ENCODE measurements at places on chromosomes 1 and 21.

DNA sequence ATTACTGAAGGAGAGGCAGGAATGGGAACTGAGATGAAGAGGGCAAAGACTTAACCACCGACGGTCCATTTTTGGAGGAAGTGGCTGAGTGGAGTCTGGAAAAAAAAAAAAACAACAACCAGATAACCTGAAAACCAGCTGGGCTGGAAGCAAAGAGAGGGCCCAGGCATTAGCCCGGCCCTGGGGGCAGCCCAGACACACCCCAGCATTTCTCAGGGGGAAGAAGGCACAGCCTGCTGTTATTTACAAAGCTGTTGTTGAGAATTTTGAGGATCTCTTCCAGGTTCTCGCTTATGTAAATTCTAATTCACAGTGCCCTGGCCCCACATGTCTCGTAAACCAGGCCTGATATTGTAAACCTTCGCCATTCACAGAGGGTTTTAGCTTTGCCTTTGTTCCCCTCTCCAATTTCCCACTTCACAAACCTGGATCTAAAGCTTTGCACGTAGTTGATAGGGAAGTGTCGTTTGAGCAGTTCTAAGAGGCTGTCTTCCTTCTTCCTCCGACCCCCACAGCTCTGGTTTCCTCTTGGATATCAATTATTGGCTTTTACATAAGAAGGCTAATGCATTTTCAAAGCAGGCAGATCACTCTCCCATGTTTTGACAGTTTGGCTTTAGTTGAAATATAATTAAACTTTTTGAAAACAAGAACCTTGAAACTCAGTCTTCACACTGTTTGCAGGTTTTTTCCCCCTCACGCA is 161.8 kb upstream of the IRF2BP2 start:
- no peak for DNase-seq

DNA sequence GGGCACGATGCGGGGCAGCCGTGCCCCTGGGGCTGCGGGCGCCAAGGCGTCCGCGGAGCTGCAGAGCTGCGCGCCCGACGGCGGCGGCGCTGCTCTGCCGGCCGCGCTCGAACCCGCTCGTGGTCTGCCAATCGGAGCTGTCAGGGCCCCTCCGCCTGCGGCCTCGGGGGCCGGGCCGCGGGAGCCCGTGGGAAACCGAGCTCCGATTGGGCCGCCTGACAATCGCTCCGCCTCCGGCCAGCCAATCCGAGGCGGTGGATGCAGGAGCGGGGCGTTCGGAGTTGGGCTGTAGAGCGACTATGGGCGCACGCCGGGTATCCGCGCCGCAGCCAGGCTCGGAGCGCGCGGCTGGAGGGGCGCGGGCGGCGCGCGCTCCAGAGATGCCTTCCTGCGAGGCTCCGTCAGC is 100.5 kb upstream of the SOD1 start:
- DNase-seq = peak; percentile 89

- no peak for DNase-seq
These were observed 199.5 kb downstream of the AGBL4 start for GRCh38 chr1:49824261-49824660.

- no peak for DNase-seq
These were observed 252.4 kb upstream of the KAZN start for GRCh38 chr1:14345946-14346550.

DNA sequence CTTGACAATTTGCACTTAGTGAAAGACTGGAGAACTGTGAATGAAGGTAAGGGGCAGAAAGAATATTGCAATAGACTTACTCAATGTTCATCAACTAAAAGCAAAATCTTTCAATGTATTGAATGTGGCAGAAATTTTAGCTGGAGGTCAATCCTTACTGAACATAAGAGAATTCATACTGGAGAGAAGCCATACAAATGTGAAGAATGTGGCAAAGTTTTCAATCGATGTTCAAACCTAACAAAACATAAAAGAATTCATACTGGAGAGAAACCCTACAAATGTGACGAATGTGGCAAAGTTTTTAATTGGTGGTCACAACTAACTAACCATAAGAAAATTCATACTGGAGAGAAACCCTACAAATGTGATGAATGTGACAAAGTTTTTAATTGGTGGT is 80.7 kb downstream of the JMJD4 start:
- DNase-seq = no peak

- DNase-seq = no peak
These were observed 19.5 kb upstream of the EXO1 start for GRCh38 chr1:241828463-241829021.

- peak; percentile 79 for DNase-seq
These were observed at the start of gene CD52 for GRCh38 chr1:26317612-26318337. Gene CD52 (plus strand): TSS chr1:26317958. CDS start chr1:26318018, 60 bp downstream.

- no peak for DNase-seq
These were observed 64.0 kb downstream of the SLC9A1 start for GRCh38 chr1:27090911-27091310.

DNA sequence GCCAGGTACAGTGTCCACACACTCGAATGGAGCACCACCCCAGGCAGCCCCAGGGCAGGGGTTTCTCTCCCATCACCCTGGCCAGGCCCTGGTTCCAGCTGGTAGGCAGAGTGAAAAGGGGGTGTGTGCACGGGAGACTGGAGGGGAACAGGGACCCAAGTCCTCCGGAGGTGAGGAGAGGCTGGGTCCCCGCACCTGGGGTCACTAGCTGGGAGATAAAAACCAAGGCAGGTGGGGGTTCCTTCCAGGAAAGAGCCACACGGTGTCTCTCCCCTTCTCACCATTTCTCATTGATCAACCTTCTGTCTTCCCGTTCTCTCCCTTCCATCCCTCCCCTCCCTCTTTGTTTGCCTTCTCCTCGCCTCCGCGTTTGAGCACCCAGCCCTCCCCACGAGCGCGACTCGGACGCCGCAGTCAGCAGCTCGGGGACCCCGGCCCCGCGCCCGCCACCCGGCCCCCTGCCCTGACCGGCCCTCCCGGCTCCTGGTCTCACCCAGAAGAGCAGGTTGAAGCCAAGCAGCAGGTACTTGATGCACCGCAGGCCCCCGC is 358 bp downstream of the TSPAN2 start:
- no peak for DNase-seq

GRCh38 chr1:32644426-32644825 is 5.9 kb downstream of the ZBTB8OS start:
- DNase-seq = no peak

DNA sequence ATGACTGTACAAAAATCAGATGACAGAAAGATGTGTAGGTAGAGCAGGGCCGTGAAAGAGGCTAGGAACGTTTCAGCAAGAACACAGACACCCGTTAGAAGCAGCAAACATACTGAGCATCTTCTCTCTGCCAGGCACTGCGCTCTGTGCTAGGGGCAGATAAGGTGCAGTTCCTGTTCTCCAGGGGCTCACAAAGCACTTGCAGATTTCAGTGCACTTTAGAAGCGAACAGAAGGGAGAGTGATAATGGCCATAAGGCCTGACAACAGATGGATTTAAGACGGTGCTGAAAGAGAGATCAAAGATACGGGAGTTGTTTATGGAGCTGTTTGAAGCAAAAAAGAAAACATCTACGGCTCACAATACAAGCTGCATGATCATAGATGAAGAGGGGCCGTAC is 200.3 kb upstream of the FOXD3 start:
- no peak for DNase-seq

- DNase-seq = no peak
These were observed 137.0 kb upstream of the DPT start for GRCh38 chr1:168865850-168866620.

- DNase-seq = no peak
These were observed 90.1 kb downstream of the ATP1B1 start for GRCh38 chr1:169196581-169196980.

- no peak for DNase-seq
These were observed 225.6 kb downstream of the BRINP3 start for GRCh38 chr1:190252046-190252445.

DNA sequence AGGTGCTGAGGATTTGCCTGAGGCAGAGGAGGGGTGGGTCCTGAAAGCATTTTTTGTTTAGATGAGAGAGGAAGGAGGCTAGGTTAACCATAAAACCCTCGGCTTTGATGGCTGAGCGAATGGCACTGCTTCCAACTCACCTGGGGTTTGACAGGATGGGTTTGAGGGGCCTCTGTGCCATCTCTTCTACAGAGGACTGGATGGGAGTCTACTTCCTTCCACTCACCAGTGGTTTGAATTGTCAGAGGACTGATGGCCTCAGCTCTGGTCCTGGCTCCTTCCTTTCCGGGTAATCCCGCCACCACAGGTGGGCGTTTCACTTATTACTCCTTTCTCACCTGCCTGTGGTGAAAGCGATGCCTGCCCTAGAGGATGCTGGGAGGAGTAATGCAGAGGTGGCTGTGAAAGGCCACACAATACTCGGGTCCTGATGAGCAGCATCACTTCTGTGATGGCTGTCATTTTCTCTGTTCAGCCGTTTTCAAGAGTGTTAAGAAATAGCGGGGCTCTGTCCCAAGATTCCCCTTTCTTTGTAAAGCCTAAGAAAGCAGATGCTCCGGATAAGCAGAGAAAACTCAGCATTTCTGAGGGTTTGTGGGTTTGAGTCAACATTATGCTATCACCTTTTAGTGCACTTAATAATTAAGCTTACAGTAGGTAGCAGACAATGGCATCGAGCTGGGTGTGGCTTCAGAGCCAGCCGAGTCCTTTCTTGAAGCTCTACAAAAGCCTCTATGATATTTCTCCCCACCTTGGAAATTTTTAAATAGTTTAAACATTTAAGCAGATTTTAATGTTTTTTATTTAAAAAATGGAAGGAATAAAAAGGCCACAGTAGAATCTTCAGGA is 220.7 kb downstream of the HLX start:
- DNase-seq = no peak

GRCh38 chr1:200253774-200254495 is 155.9 kb downstream of the ZNF281 start:
- DNase-seq = no peak

GRCh38 chr1:152873495-152873894 is 4.6 kb upstream of the SMCP start:
- DNase-seq = no peak

- no peak for DNase-seq
These were observed 55.1 kb upstream of the CR2 start for GRCh38 chr1:207398986-207399385.

GRCh38 chr1:174989536-174990220 is 10.1 kb upstream of the CACYBP start:
- DNase-seq = no peak

GRCh38 chr1:108077991-108078390 is 113.0 kb upstream of the VAV3 start:
- no peak for DNase-seq

GRCh38 chr1:53394306-53394705 is 64.9 kb upstream of the DMRTB1 start:
- DNase-seq = no peak

- no peak for DNase-seq
These were observed 27.2 kb upstream of the DMRTB1 start for GRCh38 chr1:53431805-53432565.

GRCh38 chr1:16938351-16939321 is 16.9 kb downstream of the CROCC start:
- no peak for DNase-seq

DNA sequence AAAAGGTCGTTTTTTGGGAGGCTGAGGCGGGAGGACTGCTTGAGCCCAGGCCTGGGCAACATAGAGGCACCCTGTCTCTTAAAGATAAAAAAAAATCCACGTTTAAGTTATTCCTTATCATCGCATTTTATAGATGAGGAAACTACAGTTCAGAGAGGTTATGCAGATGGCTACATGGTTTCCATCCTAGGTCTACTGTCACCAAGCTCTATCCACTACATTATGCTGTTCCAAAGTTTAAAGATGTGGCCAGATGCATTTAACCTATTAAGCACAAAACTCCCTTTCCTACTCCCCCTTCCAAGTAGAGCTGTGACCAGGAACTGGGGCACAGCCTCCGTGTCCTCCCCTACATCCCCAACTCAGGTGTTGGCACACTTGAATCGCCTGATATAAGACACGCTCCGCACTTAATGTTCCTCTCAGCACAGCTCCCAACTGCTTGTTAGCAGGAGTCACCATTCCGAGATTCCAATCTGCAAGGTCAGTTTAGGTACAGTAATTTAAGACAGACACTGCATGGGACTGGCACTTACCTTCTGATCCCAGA is 1.3 kb downstream of the TAF5L start:
- no peak for DNase-seq

GRCh38 chr1:212242985-212243308 is 42.3 kb upstream of the PPP2R5A start:
- no peak for DNase-seq

GRCh38 chr1:197062692-197063091 is 4.4 kb downstream of the F13B start:
- no peak for DNase-seq

GRCh38 chr1:236388332-236388731 is 5.8 kb upstream of the EDARADD start:
- DNase-seq = no peak

GRCh38 chr1:20685099-20685662 is 24.0 kb upstream of the DDOST start:
- no peak for DNase-seq

DNA sequence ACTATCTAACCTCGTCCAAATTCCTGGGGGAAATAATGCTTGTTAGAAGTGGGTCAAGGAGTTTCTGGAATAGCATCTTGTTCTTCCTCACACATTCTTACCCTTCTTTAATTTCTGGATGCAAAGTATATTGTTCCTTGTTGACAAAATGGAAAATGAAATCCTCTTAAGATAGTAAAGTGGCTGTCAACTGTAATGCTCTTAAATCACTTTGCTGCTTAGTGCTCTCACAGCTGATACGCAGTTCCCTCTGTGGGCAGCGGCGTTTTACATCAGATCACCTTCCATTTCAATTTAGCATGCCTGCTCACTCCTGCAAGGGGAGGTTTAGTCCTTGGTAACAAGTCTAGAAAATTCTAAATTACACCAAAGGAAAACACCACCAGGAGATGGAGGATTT is 113.1 kb downstream of the DNM3 start:
- DNase-seq = no peak

DNA sequence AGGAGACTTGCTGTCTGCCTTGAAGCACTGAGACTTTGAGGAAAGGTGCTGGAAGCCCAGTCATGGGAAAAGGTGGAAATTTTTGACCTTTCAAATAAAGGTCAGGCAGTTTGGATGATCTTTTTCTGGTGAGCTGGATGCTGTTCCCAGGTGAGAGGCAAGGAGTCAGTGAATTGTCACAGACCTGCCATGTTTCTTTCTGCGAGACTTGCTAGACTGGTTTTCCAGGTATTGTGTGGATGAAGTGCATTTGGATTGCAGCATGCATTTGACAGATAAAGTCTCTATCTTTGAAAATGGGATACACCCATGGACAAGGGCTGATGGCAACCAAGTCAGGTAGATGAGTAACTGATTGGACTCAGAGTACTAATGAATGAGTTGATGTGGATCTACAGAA is 65.7 kb upstream of the NHLH2 start:
- no peak for DNase-seq

DNA sequence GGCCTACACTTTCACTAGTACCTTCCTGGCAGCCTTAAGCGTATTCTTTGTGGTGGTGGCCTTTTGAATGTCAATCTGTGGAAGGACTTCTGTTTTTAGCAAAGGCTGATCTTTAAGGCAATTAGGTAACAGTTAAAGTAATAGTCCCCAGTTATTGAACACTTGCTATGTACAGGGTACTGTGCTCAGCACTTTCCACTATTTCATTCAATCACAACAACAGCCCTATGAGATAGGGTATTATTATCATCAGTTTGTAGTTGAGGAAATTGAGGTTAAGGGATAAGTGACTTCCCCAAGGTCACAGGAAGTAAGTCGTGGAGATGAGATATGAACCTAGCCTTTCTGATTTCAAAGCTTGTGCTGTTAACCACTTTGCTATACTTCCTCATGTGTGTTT is 185.7 kb downstream of the ST6GALNAC3 start:
- DNase-seq = no peak

GRCh38 chr1:168553680-168554553 is 10.1 kb upstream of the XCL2 start:
- no peak for DNase-seq

All from activated CD4-positive, alpha-beta T cell treated with anti-CD3 and anti-CD28 coated beads for 4 hours (primary cell).